Memory B cell (primary cell): ENCODE measurements at places on chromosomes 6 and 20.

- no peak for DNase-seq
Observed at GRCh38 chr6:28000351-28001045, 43.5 kb downstream of the OR2B6 start.

DNA sequence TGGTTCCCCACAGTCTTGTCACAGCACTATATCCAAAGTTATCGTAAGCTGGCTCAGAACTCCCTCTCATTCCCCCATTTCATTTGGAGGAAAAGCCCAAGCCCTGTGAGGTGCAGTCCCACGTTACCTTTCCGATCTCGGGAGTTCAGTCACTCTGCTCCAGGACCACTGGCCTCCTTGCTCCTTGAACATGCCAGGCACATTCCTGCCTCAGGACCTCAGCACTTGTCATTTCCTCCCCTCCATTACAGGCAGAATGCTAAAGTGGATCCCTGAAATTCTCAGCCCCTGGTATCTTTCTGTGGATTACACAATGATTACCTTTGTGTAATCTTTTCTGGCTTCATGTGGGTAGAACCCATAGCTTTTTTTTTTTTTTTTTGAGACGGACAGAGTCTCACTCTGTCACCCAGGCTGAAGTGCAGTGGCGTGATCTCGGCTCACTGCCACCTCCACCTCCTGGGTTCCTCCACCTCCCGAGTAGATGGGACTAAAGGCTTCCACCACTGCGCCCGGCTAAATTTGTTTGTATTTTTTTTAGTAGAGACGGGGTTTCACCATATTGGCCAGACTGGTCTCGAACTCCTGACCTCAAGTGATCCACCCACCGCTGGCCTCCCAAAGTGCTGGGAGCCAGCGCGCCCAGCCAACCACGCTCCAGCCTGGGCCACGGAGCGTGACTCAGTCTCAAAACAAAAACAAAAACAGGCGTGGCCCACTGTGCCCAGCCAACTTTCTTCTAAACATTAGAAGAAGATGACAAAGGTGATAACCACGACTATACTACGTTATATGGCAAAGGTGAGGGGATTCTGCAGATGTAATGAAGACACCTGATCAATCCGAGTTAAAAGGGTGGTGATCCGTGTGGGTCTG is 4.0 kb upstream of the OXT start:
- DNase-seq = no peak

GRCh38 chr6:153442096-153442495 is 311.0 kb upstream of the RGS17 start:
- DNase-seq = no peak

DNA sequence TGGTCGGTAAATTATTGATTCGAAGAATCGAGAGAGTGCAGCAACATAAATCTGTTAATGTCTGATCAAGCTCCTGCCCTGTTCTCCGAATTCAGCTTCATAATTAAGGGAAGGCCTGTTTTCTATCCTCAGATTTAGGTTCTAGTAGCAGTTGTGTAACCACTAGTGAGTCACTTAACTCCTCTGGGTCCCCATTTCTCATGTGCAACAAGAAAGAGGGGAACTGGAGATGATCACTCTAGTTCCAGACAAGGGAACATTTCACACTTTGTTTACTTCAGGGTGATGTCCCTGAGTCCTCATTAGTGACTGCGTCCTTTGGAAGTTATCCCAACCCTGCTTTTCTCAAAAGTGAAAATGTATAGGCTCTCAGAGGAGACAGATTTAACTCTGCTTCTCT is 68.1 kb upstream of the RNF146 start:
- DNase-seq = no peak

GRCh38 chr20:44080064-44080463 is 106.9 kb downstream of the JPH2 start:
- no peak for DNase-seq

- DNase-seq = no peak
Observed at GRCh38 chr6:35092362-35093117, 48.6 kb downstream of the TCP11 start.

DNA sequence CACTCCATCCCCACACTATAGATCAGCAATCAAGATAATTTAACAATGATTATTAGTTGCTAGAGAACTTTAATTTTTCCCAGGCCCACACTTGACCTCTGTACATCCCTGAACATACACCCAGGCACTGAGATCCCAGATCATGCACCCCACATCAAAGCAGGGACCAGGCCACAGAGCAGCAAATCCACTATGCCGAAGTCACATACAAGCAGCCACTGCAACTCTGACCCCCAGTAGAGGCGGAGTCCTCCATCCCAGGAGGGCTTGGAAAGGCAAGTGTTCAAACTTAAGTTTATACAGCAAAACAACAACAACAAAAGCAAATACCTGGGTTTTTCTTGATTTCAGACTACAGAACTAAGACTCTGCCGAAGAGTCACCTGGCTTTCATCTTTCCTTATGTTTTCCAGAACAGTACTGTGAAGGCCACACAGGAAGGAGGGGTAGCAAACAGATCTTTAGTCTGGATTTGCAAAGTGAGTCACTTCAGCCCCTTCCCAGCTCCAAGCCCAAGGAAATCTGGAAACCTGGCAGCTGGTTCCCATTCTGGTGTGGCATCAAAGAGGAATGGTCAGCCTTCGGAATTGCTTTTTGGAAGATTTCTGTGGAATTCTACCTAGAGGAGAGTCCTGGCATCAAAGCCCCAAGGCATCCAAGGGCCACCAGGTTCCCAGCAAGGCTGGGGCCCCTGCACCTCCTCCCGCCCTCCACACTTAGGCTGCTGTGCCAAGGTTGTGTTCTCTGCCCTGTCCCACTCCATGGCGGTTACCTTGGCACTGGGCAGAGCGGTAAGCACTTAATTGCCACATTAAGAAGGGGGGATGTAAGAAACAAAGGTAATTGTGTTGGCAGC is 7.3 kb downstream of the JAG1 start:
- DNase-seq = no peak

- peak; percentile 64 for DNase-seq
Observed at GRCh38 chr20:62795023-62795761, 1.1 kb upstream of the MRGBP start.

DNA sequence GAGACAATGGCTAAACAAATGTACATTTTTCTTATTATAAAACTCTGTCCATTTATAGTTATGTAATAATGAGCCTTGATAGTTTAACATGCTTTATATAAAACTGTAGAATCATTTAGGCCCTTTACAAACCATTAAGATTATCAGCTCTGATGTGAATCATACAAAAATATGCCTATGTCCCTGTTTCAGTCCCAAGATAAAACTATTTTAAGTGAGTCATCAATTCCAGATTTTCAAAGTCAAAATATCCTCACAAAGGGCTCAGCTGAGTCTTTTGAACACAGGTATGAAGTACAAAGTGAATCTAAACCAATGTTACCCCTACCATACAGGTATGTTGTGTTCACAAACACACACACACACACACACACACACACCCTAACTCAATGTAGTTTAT is 88.0 kb downstream of the PTPRK start:
- DNase-seq = no peak

- DNase-seq = no peak
Observed at GRCh38 chr6:158769234-158769770, 49.9 kb downstream of the EZR start.

DNA sequence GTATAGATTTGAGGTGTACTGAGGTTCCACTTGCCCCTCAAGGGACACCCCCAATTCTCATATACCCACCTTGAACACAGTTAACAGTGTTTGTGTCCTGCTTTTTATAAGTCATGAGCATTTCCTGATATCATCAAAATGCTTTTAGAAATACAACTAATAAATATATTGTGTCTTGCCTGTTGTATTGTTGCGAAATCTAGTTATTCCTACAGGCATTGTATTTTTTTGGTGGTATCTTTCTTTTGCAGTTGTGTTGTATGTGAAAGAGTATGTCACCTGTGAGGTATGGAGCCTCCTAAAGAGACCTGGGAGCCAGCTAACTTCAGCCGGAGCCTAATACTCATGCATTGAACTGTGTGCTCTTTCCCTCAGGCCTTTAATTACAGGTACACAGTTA is 40.7 kb downstream of the CDYL start:
- DNase-seq = no peak

- no peak for DNase-seq
Observed at GRCh38 chr6:167046861-167047495, 47.8 kb downstream of the CEP43 start.

GRCh38 chr6:82144852-82145340 is 102.6 kb downstream of the IBTK start:
- no peak for DNase-seq
